ENCODE measurements at places on chromosomes 6 and 20.

DNA sequence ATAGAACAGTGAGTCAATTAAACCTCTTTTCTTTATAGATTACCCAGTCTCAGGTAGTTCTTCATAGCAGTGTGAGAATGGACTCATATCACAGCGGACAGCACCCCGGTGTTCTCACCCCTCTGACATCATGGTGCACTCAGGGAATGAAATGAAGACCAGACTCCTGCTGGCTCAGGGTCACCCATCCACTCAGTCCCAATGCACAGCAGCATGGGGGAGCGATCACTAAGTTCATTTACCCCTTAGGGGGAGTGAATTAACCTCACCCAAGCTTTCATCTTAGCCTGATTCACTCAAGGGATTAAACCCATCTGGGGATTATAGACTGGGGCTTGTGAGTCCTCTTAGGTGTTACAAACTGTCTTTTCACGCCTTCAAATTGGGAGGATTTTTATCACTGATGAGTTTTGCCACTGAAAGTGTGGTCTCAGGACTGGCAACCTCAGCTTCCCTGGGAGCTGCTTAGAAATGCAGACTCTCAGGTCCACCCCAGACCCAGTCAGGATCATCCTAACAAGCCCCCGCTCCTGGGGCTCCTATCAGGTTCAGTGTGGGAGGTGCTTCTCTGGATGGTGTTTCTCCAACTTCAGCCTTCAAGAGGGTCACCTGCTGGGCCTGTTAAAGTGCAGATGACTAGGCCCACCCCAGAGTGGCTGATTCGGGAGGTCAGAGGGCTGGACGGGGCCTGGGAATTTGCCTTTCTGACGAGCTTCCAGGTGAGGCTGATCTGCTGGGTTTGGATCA, 44.3 kb upstream of the FRMD1 start:
- DNase-seq, result no peak

- DNase-seq, result no peak
These were observed 72.4 kb downstream of the STK35 start for GRCh38 chr20:2174067-2174466.

GRCh38 chr6:16503970-16504415, 257.3 kb downstream of the ATXN1 start:
- no peak for DNase-seq

DNA sequence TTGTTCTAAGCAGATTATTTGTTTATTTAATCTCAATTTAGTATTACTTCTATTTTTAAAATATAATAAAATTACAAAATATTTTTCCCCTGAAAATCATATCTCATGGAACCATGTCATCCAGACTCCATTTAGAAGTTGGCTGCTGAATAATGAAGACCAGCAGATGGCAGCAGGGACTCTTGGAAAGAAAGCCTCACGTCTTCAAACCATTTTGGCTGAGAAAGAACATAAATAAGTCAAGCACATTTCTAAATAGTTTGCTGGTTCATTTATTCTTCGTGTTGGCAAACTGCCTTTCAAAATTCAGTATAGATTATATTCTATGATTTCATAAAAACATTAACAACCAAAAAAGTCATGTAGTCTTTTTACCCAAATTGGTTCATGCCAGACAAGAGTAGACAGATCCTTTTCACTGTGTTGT, 71.7 kb downstream of the RCAN2 start:
- peak; percentile 90 for DNase-seq

DNA sequence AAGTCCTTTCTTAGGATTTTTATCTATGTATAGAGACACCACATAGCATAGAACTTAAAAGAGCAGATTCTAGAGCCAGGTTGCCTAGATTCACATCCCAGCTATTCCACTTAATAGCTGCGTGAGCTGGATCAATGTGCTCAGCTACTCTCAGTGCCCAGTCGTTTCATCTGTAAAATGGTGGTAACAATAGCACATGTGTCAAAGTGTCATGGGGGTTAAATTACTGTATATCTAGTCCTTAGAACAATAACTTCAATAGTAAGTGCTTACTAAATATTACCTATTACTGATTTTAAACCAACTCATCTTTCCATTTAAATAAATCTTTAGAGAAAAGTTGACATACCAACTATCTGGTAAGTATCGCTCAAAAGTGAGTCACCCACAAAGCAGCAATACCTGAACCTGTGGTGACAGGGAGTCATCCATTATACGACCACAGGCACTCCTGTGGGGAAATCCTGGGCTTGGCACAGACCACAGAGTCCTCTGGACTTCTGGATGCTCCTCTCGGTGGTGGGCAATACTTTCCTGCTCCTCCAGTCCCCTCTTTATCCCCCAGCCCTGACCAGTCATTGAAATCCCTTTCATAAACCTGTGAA, 154.8 kb downstream of the PDSS2 start:
- no peak for DNase-seq

DNA sequence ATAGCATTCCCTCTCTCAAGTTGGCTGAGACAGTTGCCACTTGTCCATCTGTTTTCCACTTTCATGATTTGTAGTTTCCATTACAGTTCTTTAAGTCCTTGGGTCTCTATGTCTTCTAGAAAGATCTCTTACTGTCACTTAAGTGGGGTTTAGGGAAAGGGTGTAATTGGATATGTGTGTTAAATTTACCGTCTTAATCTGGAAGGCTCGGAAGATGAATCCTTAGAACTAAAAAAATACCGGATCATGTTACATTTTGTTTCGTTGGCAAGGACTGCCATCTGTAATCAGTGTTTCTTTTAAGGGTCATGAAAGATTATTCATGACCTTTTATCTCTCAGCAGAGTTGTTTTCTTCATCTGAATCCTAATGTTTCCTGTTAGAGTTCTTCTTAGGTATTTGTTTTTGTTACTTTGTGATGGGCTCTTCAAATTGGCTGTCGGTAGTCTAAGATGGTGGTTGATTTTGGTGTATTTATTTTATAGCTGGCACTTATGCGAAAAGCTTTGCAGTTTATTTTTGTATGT, 21.8 kb upstream of the BTBD3 start:
- DNase-seq, result no peak

GRCh38 chr20:33299111-33299603, 16.1 kb downstream of the BPIFB1 start:
- peak; percentile 68 for DNase-seq

GRCh38 chr6:157670466-157671186, 152.4 kb upstream of the SNX9 start:
- DNase-seq, result no peak

DNA sequence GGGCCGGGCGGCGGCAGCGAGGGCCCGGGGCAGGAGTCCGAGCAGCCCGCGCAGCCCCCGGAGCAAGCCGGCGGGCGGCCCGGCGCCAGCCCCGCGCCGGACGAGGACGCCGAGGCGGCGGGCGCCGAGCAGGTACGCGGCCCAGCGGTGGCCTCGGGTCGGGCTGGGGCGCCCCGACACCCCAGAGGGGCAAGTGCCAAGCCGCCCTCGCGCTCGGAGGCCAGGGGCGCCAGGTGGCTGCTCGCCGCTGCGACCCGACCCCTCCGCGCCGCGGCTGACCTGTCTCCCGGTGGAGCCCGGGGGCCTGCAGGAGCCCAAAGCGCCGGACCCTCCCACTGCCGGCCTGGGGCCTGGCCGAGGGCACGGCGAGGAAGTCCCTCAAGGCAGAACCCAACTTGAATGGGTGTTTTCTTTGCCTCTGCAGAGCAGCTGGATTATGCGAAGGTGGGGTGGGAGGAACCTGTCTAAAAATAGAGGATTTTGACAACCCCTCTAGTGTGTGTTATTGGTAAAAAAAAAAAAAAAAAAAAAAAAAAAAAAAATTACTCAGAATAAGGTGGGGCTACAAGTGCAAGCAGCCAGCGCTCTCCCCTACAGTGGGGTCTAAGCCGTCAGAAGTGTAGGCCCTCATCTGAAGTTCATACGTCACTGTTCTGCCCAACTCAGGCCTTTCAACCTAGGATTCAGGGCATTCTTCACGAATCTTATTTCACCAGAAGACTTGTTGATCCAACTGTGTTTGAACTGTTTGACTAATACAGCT, 609 bp downstream of the OGFRL1 start:
- DNase-seq, result peak; percentile 52

DNA sequence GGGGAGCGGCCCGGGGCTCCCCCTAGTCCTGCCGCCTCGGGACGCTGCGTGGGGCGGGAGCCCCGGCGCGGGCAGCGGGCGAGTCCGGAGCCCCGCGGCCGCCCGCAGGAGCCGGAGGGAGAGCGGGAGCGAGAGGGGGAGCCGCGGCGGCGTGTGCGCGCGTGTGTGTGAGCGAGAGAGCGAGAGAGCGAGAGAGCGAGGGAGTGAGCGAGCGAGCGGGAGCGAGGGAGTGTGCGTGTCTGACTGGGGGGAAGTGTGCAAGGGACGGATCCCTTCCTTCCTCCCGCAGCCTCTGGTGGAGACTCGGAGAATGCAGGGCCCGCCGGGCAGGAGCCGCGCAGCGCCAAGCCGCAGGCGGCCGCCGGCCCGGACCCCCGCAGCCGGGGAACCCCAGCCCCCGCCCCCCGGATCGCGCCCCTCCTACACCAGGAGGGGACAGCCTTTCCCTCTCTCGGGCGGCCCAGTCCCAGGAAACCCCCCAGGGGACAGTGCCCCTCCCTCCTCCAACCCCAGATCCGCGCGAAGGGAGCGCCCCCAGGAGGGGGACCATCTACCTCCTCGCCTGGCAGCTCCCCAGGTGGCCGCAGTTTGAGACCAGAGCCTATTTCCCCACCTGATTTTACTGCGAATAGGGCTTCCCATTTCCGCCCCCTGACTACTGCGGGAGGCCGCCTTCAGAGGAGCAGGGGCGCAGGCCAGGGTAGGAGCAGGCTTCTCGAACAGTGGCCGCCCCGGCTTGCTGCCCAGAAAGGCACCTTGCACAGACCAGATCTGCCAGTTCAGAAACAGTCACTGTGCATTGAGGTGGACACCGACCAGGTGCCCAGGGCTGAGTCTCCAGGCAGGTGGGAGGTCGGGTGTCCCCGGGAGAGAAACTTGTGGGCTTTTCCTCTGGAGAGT, at the start of gene CDH22:
TSS of gene CDH22 (minus strand) at position 241 of the 900 bp plus-strand sequence. CDS start 57,204 bp downstream, outside the sequence.
- DNase-seq, result peak; percentile 73

- no peak for DNase-seq
These were observed 10.6 kb downstream of the WDR27 start for GRCh38 chr6:169691260-169691659.

DNA sequence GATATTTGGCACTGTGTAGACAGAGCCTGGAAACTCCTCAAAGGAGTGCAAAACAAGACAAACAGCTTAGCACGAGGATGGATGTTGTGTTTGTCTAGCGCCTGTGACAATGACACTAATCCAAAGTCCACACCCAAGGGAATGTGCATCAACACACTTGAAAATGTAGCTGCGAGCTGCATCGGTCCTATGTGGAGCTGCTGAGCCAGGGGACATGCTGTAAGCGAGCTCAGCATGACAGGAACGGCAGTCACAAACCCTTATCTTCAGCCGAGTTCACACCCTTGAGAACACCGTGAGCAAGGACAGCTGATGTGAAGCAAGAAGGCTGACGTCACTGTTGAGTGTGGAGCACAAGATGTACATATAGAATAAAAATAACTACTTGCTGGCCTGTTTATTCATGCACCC, 684.3 kb downstream of the QKI start:
- peak; percentile 14 for DNase-seq

- no peak for DNase-seq
These were observed 17.7 kb downstream of the SNPH start for GRCh38 chr20:1283522-1284510.

- DNase-seq, result no peak
These were observed 76.2 kb downstream of the MAP3K4 start for GRCh38 chr6:161067749-161068148.

DNA sequence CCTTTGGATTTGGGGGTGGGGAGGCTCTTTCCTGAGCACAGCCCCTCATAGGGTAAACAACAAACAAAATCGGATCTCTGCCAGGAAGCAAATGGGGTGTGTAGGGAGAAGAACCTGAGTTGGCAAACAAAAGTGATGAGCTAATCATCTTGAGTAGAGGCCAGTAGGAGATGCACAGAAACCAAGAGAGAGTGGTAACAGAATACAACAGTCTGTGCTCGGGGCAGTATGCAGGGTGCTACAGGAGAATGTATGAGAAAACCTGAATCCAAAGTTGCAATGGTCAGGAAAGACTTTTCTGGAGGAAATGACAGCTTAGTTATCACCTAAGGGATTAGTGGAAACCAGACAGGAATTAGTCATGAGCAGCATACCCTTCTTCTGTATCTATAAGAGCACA, 177.8 kb downstream of the CDKAL1 start:
- DNase-seq, result no peak

- no peak for DNase-seq
These were observed 67.9 kb upstream of the SPACA1 start for GRCh38 chr6:87979737-87980136.

DNA sequence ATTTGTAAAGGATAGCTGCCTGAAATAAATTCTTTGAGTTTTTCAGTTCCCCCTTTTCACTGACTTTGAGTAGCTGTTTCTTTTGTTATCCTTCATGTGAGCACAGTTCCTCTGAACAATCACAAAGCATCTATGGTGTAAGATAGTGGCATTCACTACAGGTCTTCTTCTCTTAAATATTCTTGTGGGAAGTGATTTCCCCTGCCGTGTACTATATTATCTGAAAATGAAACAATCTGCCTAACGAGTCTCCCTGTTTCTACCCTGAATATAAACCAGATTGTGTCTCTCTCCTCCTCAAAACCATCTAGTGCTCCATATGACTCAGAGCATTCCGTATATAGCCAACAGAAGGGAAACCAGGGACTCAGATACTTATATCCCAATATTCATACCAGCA, 380.1 kb upstream of the SOX4 start:
- DNase-seq, result no peak

DNA sequence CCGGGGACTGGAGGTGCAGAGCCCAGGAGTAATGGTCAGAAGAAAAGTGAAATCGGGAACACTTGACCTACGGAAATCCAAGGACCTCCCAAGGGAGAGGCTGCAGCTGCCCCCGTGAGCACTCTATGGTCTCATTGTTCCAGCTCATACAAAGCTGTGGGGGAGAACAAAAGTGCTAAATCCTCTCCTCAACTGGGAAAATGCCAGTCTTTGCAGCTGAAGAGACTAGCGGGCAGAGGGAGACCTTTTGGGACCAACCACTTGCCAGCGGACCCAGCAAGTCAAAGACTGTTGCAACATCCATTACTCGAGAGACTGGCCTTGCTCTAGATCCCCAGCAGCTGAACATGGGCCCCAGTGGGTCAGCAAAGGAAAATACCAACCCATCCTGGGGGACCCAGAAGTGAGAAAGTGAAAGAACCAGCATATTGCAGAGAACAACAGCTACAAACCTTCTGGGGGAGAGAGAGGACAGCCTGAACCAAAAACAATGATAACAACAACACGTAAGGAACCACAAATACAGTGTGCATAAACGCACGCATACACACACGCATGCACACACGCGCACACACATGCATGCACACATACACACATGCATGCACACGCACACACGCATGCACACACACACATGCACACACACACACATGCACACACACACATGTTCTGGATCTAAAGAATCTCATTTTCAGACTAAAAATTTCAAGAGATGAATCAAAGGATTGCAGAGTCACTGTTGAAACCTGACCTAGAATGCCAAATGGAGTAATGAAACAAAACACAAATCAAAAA, 24.7 kb upstream of the ELMO2 start:
- DNase-seq, result peak; percentile 73

DNA sequence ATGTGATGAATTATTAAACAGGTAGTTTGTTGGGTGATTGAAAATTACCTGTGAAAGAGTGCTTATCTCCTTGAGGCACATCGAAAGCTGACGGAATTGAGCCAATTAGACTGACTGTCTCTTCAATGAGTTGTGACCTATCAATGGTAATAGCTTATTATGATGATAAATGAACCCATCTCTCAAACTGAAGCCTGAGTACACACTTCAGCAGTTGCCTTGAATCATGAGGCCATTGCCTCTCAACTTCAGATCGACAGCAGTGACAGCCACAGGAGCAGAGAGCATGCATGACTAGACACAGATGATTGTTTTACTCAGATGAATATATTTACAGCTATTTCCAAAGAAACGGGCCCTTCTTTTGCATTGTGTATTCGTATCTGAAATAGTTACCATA, 323.9 kb downstream of the LAMA2 start:
- DNase-seq, result no peak

All from cerebellar cortex (tissue), 1 donor.